ENCODE measurements at places on chromosomes 2 and 18.

GRCh38 chr2:169743549-169743948, 9.9 kb downstream of the KLHL23 start:
- DNase-seq = no peak

DNA sequence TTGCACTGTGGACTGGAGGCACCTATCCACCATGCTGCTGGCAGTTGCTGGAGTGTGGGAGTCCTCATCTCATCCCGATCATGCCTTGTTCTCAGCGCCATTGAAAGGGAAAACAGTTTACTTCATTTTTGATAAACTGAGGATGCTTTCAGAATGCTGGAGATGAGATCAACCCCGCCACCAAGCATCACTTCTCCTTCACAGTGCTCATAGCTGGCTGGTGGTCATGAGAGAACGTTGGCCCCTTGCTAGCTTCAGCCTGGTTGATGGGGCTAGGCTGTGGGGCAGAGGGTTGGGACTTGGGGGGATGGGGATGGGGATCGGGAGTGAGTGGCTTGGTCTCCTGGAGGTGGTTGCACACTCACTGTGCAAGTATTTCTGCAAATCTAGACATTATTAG, 30.1 kb downstream of the SOX11 start:
- no peak for DNase-seq

DNA sequence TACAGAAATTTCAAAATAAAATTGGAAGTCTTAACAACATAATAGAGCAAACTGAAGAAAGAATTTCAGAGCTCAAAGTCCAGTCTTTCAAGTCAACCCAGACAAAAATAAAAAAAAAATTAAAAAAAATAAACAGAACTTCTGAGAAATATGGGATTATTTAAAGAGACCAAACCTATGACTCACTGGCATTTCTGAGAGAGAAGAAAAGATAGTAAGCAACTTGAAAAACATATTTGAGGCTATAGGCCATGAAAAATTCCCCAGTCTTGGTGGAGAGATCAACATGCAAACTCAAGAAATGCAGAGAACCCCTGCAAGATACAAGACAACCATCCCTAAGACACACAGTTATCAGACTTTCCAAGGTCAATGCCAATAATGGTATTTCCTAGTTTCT, 167.4 kb downstream of the RNF144A start:
- DNase-seq = no peak

DNA sequence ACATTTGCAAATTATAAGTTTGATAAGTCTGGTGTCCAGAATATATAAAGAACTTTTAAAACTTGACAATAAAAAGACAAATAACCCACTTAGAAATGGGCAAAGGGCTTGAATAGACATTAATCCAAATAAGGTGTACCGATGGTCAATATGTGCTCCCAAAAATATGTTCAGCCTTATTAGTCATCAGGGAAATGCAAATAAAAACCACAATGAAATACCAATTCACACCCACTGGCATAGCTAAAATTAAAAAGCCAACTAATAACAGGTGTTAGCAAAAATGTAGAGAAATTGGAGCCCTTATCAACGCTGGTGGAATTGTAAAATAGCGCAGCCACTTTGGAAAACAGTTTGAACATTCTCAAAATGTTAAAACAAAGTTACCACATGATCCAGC, 79.0 kb upstream of the SCG2 start:
- DNase-seq = no peak

- no peak for DNase-seq
These were observed 20.9 kb downstream of the NCK2 start for GRCh38 chr2:105765415-105766299.

DNA sequence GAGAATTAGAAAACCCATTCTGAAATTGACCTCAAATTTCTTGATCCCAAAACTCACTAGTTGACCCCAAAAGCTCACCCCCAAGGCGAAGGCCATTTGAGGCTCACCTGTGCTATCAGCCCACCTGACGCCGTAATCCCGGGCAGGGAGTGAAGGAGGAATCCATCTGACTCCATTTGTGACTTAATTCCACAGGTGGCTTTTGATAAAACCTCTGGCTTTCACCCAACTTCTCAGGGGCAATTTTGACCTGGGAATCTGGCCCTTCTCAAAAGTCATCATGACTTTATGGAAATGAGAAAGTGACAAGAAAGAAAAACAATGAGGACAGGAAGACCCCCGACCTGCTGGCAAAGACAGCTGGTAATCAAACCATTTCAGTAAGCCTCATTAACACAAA, 86.9 kb upstream of the SALL3 start:
- DNase-seq = no peak

DNA sequence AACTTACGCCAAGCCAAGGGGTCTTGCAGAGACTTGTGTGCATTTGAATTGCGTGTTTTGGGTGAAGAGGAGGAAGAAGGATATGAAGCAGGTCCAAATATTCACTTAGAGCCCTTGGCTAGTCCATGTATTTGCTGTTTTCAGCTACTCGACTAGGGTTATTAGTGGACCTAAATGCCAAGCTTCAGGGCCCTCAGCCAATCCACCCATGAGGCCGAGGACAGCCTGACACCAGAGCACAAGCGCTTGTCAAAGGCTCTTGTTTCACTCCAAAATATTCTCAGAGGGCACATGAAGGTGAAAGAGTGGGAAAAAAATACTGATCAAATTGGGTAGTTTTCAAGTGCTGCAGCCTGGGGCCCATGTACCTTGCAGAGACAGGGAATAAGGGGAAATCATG, 174.8 kb upstream of the ACAA2 start:
- no peak for DNase-seq
